ENCODE measurements at places on chromosomes 7 and 10. TPM values are rescaled to one million over a fixed set of nuclear protein-coding genes. Genes with fewer than 3 reads are reported as not detected.

The MSMB gene
- total RNA-seq: not detected

The ATRNL1 gene
- total RNA-seq: 0.18 TPM

The PPP1R3C gene
- 61.7 TPM for total RNA-seq

The ADIRF gene
- 2.3 TPM for total RNA-seq

The LLCFC1 gene
- not detected for total RNA-seq

All from IMR-90 (cell line).